ENCODE measurements at places on chromosomes 12 and 14.

- no peak for DNase-seq
Measured at GRCh38 chr14:32601069-32601468, 272.0 kb downstream of the AKAP6 start.

GRCh38 chr14:77143071-77143470, 1.5 kb upstream of the ZDHHC22 start:
- DNase-seq, result no peak

DNA sequence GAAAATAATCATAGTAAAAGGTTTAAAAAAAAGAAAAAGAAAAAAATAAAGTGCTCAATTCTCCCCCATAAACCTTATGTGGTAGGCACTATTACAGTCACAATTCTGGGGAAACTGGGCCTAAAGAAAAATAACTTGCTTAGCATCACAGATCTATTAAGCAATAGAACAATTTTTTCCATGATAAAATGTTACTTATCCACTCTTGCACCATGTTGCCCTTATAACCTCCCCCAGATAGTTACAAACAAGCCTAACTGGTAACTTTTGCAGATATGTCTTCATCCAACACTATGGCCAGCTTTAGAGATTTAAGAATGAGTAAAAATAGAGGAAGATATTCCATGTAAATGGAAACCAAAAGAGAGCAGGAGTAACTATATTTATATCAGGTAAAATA, 164.8 kb downstream of the DUSP6 start:
- DNase-seq, result no peak

GRCh38 chr14:67566908-67567307, 33.2 kb downstream of the PIGH start:
- DNase-seq, result no peak

DNA sequence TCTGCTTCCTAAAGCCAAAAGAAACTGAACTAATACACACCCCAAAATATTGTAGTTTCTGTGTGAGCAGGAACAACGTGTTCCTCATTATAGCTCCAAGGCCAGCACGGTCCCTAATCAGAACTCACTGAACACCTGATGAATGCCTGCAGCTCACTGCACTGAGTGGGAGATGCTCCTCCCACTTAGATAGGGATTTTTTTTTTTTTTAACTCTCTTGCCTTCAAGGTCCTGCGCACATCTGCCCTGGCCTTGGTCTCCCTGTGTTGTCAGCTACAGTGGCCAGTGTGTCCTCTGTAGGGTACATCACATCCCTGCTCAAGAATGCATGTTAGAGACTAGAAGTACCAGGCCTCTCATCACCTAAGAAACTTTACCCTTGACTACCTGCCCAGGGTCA, 44.3 kb upstream of the TMPO start:
- DNase-seq, result no peak

DNA sequence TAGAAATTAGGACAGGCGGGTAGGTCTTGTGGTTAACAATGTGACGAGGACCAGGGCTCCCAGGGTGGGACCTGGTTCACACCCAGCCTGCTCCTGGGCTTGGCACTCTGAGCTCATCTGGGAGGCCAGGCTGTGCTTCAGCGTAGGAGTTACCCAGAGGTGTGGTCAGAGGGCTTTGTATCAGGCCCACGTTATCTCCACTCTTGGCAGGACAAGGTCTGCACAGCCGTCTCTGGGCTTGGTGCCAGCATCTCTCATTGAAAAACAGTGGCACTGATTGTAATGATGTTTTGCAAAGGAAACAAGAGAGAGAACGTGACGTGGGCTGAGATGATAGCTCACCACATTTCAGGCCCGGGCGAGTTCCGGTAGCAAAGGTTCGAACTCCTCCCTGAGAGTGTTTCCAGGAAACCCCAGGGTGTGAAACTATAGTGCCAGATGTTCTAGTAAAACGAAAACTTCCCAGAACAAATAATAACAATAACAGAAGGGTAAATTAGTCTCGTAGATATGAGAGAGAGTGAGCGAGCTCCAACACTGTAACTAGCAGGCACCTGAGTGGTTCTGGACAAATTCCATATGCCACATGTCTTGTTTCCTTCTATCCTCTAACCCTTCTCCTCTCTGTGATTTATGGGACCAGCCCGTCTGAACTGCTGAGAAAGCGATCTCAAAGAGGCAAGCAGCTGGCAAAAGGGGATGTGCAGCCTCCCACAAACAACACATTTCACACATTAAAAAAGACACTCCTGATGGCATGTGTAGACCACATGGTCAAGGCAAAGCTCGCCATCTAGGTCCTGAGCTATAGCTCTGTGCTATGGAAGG, 227.3 kb downstream of the KTN1 start:
- peak; percentile 64 for DNase-seq

DNA sequence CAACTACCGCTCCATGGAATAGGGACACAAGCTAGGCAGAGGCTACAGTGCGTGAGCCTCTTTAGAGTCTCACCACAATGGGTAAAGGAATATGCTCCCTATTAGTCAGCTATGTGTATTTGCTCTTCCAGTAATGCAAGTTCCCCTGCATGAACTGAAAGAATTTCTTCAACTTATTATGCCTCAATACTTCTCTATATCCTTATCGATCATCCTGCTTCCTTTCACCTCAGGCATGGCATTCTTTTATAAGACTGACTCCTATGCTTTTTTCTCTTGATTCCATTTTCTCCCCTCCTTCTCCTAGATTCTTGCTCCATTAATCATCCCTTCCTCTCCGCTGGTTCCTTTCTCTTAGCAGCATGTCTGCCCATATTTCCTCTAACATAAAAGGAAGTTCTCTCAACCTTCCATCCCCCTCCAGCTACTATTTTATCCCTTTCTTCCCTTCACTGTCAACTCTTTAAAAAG, 94.5 kb upstream of the CPM start:
- no peak for DNase-seq

- no peak for DNase-seq
Measured at GRCh38 chr12:95709152-95709551, 81.4 kb downstream of the NTN4 start.
